ENCODE measurements at places on chromosomes 5 and 9.

DNA sequence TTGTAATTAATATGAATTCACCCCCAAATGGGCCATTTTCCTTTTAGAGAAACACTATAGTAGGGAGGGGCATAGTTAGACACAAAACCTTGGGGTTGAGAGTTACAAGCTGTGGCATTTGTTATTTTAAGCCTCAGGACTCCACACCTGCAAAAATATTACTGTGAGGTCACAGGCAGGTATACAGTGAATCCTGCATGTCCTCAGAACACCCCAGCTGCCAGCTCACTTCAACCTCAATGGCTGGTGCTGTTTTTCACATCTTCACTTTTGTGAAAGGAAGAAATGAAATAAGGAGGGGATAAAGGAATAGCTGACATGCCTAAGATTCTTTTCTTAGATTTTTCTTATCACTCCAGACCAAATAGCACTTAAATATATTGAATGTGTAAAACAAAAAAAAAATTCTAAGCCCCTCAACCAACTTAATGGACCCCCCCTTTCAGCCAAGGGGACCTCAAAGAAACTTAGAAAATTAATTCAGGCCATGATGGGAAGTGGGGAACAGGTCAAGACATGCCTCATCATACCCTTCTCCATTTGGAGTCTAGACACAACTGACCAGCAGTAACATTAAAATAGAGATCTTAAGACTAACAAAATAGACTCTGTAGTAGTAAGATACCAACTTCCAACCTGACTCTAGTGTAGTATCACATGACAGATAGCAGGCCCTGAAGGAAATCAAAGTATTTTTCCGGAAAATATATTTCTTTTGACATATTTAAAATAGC lies 9.2 kb downstream of the C9orf85 start:
- DNase-seq = no peak

DNA sequence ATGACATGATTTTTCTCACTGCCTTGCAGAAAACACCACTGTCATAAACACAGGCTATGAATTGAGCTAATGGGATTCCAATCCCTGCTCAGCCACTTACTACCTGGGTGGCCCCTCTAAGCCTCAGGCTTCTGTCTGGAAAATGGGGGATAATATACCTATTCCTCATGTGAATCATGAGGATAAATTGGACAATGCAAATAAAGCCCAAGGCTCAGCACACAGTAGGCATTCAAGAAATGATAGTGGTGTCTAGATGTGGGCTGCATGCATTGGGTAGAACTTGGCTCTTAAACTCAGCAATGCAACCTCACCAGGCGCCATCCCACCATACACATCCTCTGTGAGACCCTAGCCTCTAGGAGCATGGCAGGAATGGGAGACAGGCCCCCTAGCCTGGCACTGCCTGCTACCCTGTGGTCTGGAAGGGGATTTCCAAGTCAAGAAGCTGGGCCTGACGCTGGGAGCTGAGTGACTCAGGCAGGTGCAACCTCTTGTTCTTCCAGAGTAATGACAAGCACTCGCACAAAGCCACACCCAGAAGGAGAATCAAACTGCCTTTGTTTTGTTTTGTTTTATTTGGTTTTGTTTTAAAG lies 2.3 kb upstream of the TNIP1 start:
- no peak for DNase-seq

- no peak for DNase-seq
These were observed 1.4 kb upstream of the LMX1B start for GRCh38 chr9:126612326-126612812.

GRCh38 chr9:92717201-92718085 lies 47.2 kb downstream of the BICD2 start:
- DNase-seq = no peak
